ENCODE measurements at places on chromosomes 3 and 15.

DNA sequence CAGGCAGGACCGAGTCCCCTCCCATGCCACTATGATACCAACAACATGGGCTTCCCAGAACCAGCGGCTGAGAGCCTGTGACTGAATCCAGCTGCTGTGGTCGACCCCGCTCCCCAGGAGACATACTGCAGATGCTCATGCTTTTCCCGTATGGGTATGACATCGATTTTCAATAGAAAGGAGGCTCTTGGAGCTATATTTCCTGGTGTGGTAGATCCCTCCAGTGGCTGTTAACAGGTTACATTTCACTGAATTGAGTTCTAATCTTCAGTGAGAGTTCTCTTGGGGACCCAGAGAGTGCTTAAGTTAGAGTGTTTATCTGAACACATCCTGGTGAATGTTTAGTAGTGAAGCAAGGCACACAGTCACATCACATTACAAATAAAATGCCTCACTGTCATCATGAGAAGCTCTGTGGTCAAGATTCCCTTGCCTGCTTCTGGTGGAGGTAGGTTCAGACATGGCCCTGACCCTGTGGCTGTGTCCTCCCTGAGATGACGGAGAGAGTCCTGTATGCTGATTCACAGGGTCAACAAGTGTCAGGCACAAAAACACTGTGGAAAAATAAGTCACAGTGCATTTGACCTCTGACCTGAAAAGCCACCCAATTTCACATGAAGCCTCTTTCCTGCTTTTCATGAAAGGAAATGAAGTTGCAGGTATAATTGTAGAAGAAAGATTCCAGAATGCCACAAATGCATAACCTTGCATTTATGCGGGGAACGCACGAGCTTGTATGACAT, 110.9 kb downstream of the GABRG3 start:
- DNase-seq: no peak

GRCh38 chr3:169161011-169161410, 502.5 kb downstream of the MECOM start:
- no peak for DNase-seq

DNA sequence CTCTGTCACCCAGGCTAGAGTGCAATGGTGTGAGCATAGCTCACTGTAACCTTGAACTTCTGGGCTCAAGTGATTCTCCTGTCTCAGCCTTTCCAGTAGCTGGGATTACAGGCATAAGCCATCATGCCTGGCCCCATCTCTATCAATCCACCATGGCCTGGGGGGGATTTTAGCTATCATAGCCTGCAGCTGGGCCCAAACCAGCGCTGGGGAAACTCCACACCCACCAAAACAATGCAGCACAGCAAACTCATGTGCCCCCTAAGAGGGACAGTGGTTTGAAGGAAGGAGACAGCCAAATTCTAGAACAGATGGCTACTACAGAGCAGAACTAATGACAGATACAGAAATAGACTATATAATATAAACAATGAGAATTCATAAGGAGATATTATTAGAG, 13.8 kb upstream of the NSMCE3 start:
- DNase-seq: no peak

- DNase-seq: peak; percentile 23
Measured at GRCh38 chr15:31308185-31308639, 18.4 kb upstream of the KLF13 start.

DNA sequence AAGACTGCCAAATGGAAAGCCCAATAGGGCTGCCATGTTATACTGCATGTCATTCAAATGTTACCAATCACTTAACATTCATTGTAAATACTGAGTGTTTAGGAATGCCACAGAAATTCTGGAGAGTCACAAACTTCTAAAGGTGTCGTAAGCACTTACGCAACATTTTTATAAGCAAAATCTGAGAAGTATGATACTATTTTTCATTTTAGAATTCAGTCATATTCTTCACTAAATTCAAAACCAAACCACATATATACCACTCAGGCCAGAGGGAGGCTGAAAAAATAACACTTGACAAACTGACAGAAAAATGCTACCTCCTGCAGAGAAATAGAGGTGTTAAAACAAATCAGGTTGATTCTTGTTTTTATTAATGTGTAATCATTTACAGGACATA, 89.8 kb downstream of the THBS1 start:
- no peak for DNase-seq
